NCI-H69 (cell line): ENCODE measurements at places on chromosomes 2 and 18.

GRCh38 chr2:215794829-215795546 lies 218.4 kb downstream of the MREG start:
- no peak for DNase-seq

GRCh38 chr2:140882671-140883620 lies 1247.9 kb downstream of the LRP1B start:
- DNase-seq, result peak; percentile 55

GRCh38 chr18:50117863-50118262 lies 77.1 kb downstream of the MYO5B start:
- DNase-seq, result peak; percentile 100

DNA sequence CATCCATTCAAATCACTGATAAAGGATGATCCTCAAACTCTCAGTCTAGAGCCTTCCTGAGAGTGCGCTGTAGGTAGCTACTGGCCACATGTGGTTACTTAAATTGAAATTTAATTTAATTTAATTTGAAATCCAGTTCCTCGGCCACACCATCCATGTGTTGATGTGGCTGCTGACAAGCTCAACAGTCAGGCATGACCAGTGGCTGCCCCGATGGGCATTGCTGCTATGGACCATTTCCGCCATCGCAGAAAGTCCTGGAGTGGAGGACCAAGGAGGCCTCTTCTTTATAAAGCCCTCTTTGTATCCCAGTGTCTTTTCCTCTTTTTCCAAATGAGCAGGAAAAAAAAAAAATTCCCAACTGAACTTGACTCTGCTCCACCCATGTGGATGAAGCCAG lies 100.6 kb downstream of the HDAC4 start:
- DNase-seq, result no peak

DNA sequence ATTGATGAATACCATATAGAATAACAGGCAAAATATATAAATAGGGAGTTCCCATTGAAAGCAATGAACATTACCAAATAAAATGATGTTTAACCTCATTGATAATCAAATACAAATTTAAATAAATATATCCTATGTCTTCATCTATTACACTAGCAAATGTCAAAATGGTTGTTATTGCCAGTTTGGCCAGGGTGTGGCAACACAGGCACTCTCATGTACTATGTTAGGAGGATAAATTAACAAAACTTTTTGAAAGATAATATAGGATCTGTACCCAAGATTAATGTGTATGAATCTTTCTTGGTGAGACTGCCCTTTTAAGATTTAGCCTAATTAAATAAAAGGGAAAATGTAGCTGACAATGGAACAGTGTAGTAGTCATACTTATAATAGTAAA lies 659.3 kb downstream of the ERBB4 start:
- DNase-seq, result peak; percentile 44

DNA sequence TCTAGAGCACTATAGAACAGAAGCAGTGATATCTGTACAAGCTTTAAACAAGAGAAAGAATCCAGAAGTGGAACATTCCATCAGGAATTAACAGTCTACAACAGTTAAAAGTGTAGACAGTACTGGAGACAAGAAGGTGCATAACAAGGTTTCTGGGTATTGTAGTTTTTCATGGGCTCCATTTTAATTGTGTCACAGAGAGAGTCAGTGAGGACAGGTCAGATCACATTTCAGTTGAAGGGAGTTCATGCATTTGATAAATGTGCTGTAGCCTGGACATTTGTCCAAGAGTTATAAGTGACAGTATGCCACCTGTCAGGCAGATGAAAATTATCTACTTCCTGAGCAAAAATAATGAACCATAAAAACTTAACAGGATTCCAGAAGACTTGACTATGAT lies 328.6 kb downstream of the CNTNAP5 start:
- DNase-seq, result no peak

DNA sequence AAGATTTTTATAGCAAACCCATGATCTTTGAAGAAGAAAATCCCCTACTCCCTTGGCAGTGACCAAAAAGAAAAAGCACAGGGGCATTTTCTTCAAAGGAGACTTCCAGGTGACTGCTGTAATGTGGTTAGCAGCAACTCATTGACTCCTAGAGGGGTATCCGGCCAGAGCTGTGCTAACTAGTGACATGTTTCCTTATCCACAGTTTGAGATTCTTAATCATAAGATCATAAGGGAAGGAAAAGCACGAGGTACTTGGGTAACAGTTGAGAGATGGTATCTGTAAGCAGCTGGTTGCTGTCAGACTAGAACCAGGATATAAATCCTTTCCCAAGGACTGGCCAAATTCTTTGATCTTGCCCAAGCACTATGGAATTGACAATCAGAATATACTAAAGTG lies 124.7 kb downstream of the MREG start:
- no peak for DNase-seq

DNA sequence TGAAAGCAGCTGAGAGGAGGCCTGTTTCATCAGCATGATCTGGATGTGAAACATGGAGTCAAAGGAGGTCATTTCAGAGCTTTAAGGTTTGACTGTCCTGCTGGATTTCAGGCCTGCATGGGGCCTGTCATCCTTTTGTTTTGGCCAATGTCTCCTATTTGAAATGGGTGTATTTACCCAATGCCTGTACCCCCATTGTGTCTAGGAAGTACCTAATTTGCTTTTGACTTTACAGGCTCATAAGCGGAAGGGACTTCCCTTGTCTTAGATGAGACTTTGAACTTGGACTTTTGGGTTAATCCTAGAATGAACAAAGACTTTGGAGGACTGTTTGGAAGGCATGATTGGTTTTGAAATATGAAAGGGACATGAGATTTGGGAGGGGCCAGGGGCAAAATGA lies 19.3 kb upstream of the CYP27C1 start:
- no peak for DNase-seq

- no peak for DNase-seq
Observed at GRCh38 chr2:16351137-16351536, 314.5 kb downstream of the CYRIA start.

DNA sequence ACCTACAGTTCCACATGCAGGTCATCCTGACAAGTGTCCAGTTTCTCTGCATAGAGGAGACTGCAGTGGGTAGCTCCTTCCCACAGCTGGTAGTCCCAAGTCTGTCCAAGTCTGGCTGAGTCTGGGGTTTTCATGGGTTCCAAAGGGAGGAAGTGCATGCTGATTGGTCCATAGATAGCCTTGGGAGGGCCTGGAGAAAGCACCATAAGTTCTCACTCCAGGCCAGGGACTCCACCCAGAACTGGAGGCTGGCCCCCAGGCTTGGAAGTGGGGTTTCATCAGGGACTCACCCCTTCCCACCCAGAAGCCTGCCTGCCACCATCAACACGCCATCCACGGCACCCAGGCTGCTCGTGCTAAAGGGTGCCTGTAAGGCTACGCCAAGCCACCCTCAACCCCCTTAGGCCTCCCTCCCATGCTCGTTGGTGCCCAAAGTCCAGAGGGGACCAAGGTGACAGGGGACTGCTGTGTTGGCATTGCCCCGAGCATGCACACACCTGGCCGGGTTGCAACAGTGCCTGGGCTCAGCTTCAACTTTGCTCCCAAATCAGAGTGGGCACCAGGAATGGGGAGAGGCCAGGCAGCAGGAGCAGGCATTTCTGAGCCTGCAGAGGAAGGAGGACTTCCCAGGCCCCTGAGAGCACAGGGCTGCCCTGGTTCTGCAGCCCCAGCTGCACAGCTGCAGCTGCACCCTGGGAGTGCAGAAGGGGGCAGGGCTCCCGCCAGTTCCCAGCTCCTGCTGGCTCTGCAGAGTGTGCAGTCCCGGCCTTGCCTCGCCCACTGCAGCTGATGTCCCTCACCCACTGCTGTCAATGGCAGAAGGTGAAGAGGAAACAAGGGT lies 116.5 kb upstream of the MAP2 start:
- DNase-seq, result peak; percentile 51

DNA sequence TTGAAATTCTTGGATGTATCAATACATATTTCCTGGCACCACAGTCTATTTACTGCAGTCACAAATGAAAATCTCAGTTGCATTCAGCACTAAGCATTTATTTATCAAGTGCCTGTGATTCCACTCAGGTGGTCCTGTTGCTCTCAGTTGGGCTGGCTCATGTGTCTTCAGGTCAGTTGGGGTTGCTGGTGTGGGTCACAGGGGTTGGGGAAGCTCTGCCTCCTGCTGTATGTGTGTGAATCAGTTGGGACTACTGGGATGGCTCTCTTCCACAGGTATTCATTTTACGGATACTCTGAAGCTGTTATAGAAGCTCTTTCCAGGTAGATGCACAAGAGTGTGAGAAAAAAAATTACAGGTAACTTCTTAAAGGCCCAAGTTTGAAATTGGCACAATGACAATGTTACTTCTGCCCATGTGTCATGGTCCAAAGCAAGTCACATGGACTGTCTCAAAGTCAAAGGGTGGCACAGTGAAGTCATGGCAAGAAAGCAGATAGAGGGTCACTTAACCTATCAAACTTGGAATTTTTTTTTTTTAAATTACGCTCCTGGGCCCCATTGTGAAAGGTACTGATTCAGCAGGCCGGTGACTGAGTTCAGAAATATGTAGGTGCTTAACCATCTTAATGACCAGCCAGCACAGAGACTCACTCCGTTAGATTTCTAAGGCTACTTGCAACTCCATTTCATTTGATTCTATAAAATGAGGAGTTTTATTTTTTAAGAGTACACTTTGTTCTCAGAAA lies 249.2 kb upstream of the GCFC2 start:
- no peak for DNase-seq

DNA sequence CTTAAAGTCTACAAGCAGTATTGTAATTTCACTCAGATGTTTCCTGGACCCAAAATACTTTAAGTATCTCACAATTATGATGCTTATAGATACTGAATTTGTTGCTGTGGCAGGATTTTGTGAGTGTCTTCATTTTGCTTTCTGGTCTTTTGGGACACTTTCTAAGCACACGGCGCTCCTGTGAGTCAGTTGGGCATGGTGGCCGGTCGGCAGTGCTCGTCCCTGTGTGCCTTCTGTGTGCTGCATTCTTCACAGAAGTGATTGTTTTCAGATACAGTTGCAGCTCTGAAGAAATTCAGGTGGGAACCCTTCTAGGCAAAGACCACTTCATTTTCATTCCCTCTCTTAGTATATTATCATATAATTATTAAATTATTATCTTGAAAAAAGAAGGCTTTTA lies 273.3 kb downstream of the ZNF407 start:
- DNase-seq, result no peak

DNA sequence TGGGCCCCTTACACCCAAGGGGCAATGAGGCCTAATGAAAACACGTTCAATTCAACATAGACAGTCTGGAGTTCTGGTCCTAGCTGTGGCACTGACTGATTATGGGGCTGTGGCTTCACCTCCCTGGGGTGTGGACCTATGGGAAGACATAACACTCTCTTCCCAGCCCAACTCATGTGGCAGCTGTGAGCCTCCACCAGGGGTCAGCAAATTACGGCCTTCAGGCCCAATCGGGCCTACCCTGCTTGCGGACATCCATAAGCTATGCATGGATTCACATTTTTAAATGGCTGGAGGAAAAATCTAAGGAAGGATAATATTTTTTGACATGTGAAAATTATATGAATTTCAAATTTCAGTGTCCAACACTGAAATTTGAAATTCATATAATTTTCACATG lies 101.3 kb downstream of the LOXHD1 start:
- DNase-seq, result peak; percentile 36

DNA sequence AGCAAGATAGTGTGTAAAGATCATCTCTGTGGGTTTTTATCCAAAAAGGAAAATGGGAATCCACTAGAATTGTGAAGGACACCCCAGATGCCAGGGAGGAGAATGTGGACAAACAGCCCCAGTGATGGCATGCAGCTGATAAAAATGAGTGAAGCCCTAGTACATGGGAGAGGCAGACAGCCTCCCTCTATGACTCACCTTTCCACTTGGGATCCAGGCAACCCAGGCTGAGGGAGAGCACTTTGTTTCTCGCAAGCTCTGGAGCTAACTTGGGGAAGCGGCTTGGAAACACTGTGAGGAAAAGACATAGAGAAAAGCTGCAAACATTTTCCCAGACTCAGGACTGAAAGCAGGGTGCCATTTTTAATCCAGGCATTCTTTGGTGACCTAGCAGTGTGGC lies 5.3 kb upstream of the FLACC1 start:
- DNase-seq, result no peak

- DNase-seq, result no peak
Observed at GRCh38 chr2:150256736-150257135, 230.7 kb downstream of the RND3 start.

GRCh38 chr2:59529726-59530125 lies 1023.7 kb downstream of the BCL11A start:
- DNase-seq, result no peak

- no peak for DNase-seq
Observed at GRCh38 chr2:240277807-240278522, 137.5 kb upstream of the OTOS start.

DNA sequence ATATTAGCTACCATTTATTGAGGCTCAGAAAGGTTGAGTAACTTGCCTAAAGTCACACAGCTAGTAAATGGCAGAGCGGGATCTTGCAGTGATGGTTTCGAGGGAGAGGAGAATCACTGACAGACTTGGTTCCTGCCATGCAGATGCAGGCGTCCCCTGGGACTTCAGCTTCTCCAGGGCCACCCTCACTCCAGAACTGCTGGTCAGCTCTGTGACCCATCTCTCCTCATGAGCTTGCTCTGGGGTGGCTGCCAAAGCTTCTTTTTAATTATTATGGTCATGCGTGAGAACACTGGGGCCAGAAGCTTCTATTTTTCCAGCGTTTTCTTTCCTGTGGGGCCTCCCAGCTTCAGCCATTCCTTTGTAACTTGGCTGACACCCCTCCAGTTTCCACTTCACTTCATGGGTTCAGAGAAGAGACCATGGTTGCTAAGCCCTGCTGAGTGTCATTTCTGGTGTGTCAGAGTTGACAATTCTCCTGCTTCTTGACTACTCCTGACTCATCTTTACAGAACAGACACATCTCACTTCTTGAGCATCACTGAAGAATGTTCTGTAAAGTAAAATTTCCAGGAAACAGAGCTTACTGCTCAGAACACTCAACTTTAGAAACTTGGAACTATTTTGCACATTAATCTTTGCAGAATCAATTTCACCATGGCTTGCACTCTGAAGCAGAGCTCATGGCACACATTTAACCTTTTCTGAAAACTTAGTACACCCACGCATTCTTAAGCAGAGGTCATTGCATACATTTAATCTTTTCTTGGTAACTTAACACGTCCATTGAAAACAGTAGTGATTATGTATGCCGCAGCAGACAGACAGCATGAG lies 70.4 kb downstream of the IL1R2 start:
- DNase-seq, result no peak

GRCh38 chr2:99088017-99088416 lies 53.5 kb upstream of the C2orf15 start:
- no peak for DNase-seq

DNA sequence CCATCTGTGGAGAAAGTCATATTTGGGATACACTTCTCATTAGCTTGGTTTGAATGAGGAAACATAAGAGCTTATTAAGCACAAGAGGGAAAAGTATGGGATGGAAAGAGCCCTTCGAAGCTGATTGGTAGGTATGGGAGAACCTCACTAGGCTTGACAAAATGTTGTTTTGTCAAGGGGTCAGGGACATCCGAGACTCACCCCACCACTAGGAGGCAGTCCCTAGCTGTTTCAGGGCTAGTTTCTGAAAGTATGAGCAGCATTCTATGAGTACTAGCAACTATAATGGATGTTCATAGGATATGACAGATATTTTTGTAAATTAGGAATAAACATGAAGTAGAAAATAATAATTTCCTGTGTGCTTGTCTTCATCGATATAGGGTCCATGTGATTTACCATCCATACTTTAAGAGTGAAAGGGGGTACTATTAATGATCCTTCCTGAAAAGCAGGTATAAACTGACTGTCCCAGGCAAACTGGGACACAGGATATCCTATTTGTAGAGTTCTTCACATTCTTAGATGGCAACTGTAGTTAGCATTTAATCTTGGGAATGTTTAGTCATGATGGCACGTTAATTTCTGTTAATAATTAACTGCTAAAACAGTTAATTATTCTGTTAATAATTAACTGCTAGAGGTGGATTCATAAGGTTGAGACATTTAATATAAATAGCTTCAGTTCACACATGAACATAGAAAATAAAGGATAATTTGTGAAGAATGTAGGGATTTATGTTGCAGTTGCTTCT lies 28.4 kb downstream of the OTX1 start:
- peak; percentile 30 for DNase-seq
